M059J (cell line): ENCODE measurements at places on chromosomes 3 and 15.

GRCh38 chr3:179655236-179655635 is 2.4 kb downstream of the USP13 start:
- no peak for DNase-seq

- peak; percentile 49 for DNase-seq
Observed at GRCh38 chr3:102060814-102061213, 211.5 kb downstream of the NFKBIZ start.

DNA sequence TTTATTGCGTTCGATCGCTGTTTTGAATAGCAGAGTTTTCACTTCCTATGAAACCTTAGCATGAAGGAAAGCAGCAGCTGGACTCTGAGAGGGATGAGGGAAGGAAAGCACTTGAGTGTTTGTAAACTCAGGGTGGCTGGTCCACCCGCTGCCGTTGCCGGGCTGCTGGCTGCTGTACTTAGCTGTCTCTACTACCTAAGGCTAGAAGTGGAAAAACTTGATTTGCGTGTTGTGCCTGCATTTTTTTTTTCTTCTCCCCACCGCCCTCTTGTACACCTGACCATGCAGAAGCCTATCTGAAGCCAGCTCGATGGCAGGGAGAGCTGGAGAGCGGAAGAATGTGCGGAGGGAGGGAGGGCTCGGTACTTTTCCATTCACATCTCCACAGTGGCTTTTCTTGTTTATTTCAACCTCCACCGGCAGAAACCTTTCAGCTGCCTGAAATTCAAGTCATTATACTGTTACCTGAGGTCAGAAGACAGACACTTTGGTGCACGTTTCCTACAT is 4.8 kb upstream of the BCL6 start:
- DNase-seq: no peak

DNA sequence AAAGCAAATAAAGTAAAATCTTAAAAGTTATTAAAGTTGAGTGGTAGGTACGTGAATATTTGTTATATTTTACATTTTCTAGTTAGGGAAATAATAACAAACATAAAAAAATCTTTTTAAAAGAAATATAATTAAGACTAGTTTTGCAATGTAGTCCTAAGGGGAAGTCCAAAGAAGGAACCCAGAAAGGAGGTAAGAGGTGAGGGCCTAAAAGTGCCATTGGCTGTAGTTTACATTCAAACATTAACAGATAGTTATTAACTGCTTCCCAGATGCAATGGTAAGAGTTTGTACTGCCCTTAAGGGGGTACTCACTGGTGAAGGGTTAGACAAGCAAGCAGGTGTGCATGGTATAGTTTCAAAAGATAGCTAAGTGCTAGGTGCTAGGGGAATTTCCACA is 79.2 kb downstream of the B3GALNT1 start:
- DNase-seq: no peak

DNA sequence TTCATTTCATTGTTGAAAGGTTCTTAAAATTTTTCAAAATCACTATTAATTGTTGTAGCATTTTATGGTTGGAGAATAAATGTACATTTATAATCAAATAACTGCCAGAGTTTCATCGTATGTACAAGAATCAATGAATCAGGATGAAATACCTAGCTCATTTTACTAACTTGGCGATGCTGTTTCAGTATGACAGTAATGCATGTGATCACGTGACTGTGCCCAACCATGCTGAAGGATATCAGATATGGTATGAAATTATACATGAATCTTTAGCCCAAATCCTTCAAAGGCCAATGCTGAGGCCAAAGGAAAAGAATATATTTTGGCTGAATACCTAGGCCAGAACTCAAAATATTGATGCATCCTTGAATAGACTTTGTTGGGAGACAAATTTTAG is 288.3 kb upstream of the TGFBR2 start:
- no peak for DNase-seq

GRCh38 chr15:83102346-83102745 is 5.1 kb upstream of the TM6SF1 start:
- DNase-seq: no peak

DNA sequence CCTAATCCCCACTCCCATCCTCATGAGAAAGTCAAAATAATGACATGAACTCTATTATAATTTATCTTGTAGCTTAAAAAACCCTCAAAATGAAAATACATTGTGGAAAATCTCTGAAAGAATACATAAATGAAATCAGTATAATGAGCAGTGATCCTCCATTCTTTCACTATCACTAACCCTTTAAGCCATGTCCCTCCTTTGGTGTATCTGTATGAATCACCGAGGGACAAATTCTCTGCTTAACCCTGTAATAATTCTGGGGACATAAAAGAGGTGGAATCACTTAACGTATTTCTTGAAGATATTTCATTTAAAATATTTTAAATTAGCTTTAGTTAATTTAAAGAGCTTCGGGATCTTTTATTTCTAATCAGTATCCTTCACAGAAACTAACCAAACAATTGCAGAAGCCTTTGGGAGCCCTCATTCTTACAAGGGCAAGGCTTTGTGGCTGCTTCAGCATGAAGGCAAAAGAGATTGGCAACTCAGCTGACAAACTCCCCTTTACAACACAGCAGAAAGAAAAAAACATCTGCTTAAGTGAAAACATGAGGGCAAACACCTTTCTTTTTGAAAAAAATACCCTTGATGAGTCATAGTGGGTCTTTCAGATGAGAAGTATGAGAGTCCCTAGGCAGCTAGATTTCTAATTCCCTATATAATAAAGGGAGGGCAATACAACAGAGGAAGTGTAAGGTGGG is 44.0 kb upstream of the ALCAM start:
- peak; percentile 26 for DNase-seq

DNA sequence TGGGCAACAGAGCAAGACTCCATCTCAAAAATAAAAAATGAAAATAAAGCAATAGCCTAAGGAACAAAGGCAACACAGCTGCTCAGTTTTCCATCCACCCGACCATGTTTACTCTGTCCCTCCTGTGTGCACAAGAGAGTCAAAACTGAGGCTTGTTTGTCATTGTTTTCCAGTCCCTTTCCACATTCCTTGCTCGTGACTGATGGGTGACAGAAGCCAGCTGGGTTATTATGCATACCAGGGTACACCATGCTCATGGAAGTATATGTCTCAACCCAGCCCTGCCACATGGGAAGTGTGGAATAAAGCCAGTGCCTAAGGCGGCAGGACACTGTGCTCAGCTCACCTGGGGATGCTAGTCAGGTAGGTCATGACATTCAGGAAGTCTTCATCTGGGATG is 49.5 kb downstream of the MCF2L2 start:
- peak; percentile 15 for DNase-seq

DNA sequence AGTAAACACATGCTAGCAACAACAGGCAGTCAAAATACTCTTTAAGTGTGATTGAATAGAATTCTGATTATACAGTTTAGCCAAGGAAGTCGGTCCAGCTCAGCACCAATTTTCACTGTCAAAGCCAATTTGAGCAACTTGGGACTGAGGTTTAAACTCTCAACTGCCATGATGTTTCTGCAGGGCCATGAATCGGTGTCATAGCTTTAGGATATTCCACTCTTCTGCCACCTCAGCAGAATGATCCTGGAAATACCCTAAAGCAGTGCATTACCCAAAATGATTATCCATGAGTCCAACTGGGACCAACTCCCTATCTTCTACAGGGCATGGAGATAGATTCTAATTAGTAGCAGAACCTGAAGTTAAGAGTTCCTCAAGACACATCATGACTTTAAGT is 262.4 kb downstream of the RORA start:
- DNase-seq: no peak

GRCh38 chr15:68735610-68736009 is 85.1 kb downstream of the ANP32A start:
- DNase-seq: no peak

DNA sequence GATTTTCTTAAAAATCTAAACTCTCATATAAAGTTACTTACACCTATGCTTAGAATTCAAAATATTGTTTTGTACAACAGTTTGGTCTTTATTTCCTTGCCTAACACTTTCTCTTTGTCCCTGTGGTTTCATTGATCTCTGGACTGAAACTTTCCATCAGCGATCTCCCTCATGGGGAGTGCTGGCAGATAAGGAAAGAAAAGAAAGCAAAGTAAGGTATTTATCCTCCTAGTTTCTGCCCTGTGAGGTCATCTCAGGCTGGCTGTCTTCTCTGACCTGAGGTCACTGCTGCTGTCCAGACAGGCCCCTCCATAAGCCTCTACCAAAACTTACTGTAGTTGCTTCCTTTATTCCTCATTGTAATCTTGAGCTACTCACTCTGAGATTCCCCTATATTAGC is 57.9 kb upstream of the EPHA6 start:
- DNase-seq: no peak

GRCh38 chr3:195613468-195614069 is 29.8 kb upstream of the APOD start:
- DNase-seq: peak; percentile 84

DNA sequence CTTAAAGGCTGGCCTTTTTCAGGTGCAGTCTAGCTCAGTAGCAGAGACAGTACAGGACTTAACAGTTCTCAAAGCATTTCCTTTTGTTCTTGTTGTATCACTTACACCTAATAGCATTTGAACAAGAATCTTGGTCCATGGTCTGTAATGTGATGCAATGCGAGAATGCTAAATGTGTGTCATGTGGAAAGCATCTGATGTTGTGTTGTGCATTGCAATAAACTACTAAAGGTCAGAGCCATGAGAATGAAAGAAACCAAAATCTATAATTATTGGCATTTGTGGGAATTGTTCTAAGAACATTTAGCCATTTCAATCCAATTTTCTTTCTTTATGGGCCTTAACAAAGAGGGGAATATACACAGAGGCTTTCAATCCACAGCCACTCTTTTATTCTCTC is 324.5 kb upstream of the ROBO2 start:
- DNase-seq: no peak

GRCh38 chr3:6571448-6571847 is 289.5 kb upstream of the GRM7 start:
- DNase-seq: no peak

DNA sequence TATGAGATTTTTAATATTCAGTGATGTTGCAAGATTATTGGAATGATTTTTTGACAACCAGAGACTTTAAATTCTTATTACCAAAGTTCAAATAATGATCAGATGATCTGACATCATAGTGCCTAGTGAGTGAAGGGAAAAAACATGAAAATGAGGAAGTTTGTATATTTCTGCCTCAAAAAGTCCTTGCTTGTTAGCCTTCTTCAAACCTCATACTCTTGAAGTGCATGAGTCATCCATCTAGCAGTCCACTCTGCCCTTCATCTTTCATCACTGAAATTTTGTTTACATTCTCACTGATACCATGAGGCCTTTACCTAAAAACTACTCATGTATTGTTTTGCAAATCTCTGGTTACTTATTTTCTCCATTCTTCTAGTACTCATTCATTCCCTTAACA is 23.9 kb upstream of the OR5H6 start:
- peak; percentile 47 for DNase-seq

DNA sequence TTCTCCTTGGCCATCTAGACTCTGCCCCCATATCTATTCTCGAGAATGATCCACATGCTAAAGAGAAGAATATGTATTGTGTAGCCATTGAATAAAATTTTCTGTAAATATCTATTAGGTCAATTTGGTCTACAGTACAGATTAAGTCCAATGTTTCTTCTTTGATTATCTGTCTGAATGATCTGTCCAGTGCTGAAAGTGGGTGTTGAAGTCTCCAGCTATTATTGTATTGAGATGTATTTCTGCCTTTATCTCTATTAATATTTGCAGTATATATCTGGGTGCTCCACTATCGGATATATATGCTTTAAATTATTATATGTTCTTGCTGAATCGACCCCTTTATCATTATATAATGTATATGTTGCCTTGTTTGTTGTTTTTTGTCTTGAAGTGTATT is 384.9 kb upstream of the ROBO1 start:
- DNase-seq: no peak

- no peak for DNase-seq
Observed at GRCh38 chr15:43293432-43293831, 26.7 kb upstream of the TGM5 start.

- DNase-seq: no peak
Observed at GRCh38 chr3:186519021-186519658, 25.0 kb downstream of the CRYGS start.
